Right lung (tissue), 10 donors: ENCODE measurements at places on chromosomes 11 and 22.

DNA sequence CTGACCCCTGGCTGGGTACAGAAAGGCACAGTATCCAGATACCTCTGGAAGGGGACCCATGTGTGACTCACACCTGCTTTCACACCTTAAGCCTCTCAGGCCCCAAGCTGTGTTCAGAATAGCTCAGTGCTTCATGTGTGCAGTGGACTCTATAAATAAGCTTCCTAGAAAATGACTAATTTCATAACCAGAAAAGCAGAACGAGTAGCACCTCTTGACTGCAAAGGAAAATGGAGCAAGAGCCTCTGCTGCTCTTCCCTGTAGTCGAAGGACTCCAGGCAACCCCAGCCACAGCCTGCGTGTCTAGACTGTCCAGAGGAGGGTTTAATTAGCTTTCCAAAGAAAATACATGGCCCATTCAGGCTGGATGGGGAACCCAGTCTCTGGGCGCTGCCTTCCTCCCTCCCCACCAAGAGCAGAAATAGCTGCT is 23.1 kb downstream of the PTPN5 start:
- no peak for DNase-seq

DNA sequence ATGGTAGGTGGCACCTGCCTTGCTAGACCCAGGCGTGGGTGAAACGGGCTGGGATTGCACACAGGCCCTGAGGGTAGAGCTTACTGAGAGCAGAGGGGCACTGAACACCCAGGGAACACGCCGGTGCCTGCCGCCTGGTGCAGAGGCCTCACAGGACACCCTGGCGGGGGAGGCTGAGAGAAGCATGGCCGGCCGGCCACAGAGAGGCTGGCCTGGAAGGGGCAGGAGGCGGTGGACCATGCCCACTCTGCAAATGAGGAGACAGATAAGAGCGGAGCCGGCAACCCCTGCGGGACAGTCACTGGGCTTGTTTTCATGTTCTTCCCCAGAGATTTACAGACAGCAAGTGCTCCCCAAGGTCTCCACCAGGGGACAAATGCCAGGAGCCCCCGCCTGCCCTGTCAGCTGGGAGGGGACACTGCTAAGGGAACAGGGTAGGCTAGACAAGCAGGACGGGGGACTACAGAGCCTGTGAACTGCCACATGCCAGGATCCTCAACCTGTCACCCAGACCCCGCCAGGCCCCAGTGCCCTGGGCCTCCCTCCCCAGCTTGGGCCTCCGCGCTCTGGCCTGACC is 38.5 kb upstream of the TCF20 start:
- no peak for DNase-seq

- no peak for DNase-seq
These were observed 562.3 kb downstream of the NTM start for GRCh38 chr11:131932584-131933325.

DNA sequence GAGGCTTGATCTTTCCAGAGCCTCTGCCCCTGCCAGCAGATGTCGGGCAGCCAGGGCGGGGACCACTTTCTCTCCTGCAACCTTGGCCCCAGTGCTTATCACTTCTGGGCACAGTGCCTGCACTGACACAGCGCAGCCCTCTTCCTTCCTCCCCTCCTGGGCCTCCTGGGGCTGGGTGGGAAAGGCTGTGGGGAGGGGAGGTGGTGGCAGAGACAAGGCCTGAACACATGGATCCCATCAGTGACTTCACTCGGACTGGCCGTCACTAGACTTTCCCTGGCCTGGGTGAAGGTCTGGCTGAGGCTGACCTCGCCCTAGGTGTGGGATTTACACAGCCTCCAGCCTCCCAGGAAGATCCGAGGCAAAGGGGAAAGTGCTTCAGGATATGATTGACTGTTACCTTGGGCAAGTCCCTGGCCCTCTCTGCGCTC is 68.1 kb downstream of the LRRC32 start:
- peak; percentile 40 for DNase-seq

GRCh38 chr22:36901411-36902142 is 11.9 kb upstream of the CSF2RB start:
- no peak for DNase-seq

GRCh38 chr11:65169164-65169641 is 830 bp upstream of the SPDYC start:
- DNase-seq, result no peak

GRCh38 chr11:59901306-59901705 is 22.7 kb downstream of the OOSP3 start:
- DNase-seq, result no peak

DNA sequence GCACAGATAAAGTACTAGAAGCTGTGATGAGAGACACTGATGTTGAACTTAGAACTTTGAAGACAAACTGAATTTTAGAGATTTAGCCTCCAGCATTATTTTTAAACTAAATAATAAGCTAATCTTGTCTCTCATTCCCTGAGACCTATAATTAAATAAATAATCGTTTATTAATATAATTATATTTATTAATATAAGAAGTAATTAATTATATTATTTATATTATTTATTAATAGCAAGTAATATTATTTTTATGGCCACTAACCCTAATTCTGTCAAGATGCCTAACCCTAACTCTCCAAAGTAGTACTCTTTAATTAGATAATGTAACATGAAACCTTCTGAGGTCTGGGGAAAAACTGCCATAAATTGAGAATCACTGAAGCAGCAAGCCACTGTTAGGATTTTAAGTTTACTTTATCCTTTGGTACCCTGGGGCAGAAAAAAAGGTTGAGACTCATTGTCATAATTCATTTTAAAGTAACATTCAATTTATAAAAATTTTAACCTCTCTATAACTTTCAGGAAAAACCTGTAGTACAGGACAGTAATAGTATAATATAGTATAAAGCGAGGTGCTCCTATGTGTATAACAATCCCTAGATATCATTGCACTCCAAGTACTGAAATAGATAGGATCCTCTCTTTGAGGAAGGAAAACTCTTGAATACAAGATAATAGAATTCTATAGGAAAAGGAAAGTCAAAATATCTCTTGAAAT is 85.4 kb downstream of the TTC28 start:
- DNase-seq, result no peak

GRCh38 chr11:43950311-43950855 is 7.9 kb downstream of the C11orf96 start:
- no peak for DNase-seq

DNA sequence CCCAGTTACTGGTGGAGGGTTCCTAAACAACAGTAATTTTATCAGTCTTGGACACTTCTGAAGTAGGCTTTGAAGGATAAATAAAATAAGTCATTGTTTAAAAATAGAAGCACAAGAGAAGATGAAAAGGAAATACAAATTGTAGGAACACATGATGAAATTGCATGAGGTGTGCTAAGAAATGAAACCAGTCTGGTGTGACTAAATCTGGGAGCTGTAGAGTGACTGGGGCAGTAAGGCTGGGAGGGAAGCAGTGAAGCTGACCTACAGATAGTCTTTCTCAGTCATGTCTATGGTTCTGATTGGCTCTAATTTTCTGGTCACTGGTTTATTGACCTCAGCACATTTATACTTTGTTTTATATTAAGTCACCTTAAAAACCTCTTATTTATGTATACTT is 139.1 kb downstream of the SLC17A6 start:
- DNase-seq, result no peak

GRCh38 chr11:125591649-125592304 is 875 bp upstream of the STT3A start:
- no peak for DNase-seq

- no peak for DNase-seq
These were observed 20.0 kb upstream of the SMIM38 start for GRCh38 chr11:69135420-69136363.

GRCh38 chr11:20097319-20098221 is 62.7 kb downstream of the DBX1 start:
- no peak for DNase-seq

GRCh38 chr11:28144808-28145207 is 36.6 kb downstream of the METTL15 start:
- no peak for DNase-seq

DNA sequence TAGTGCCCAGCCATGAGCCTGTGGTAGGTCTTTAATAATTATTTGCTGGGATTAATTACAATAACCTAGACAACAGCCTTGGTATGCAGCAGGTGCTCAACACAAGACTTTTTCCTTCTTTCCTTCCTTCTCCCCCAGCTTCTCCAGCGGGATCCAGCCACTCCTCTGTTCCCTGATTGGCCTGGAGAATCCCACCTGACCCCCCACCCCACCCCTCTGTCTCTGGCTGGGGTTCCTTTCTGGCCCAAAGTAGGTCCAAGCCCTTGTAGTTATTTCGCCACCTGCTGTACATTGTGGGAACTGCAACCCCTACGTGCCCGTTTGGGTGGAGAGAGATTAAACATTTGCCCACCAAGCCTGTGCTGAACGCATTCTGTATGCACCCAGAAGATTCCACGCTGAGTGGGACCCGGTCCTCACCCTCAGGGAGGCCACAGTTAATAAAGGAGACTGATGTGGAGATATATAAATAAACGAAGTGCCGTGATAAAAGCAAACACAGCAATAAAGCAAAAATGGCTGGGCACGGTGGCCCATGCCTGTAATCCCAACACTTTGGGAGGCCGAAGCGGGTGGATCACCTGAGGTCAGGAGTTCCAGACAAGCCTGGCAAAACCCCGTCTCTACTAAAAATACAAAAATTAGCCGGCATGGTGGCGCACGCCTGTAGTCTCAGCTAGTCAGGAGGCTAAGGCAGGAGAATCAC is 32.1 kb upstream of the DGKZ start:
- no peak for DNase-seq

GRCh38 chr11:119028346-119029068 is 2.2 kb downstream of the SLC37A4 start:
- DNase-seq, result no peak

DNA sequence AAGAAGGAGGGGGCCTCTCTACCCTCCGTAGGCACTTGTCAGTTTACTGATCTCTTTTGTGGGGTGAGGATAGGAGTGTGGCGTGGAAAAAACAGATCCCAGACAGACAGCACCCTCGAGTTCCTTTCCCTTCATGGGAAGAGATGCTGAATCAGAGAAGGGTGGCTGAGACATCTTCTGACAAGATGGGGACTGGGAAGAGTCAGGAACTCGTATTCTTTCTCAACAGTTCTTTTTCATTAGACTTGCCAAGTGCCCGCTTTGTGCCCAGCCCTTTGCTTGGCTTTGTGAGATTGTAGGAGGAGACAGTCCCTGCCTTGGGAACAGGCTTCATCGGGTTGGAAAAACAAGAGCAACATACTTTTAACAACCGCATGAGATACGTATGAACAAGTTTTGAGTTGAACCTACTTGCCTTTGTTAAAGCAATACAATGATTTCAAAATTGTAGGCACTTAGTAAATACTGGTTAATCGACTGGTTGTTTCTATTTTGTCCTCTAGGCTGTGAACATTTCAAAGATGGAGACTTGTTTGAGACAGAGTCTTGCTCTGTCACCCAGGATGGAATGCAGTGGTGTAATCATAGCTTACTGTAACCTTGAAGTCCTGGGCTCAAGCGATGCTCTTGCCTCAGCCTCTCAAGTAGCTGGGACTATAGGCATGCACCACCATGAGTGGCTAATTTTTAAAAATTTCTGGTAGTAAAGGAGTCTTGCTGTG is 1.1 kb downstream of the RRM1 start:
- no peak for DNase-seq

DNA sequence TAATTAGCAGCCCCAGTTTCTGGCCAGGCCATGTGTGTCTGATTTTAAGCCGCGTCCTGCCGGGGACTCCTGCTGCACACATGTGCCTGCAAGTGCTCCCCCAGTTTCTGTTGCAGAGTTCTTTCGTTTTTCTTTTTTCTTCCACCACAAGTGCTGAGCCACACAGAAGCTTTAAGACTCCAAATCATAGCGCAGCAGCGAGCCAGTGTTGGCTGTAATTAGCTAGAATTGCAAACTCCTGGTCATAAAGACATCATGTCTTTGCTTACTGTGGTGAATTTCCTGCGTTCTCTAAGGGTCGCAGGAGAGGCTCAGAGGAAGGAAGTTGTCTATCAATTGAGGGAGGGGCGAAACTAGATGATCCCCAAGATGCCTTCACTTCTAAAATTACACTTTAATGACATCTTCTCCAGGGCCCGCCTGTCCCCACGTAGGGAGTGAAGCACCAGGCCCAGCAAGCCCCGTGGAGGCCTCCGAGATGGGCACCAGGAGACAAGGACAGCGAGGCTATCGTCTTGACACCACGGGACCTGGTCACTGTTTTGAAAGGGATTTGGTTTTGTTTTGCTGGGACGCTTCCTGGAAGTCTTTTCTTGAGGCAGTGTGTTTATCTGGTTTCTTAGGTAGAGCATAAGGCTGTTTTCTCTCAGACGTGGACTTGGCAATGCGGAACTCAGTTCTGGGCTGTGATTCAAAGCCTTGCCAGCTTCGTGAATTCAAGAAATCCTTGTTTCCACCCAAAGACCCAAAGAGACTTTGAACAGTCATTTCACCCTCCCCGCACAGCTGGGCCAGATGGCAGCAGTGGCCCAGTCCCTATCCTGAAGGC is 71.8 kb downstream of the UBASH3B start:
- no peak for DNase-seq
